ENCODE measurements at places on chromosomes 13 and 19.

GRCh38 chr13:98544104-98544710, 32.7 kb downstream of the STK24 start:
- DNase-seq, result no peak

- peak; percentile 47 for DNase-seq
Measured at GRCh38 chr19:982567-983170, 1.5 kb upstream of the WDR18 start.

DNA sequence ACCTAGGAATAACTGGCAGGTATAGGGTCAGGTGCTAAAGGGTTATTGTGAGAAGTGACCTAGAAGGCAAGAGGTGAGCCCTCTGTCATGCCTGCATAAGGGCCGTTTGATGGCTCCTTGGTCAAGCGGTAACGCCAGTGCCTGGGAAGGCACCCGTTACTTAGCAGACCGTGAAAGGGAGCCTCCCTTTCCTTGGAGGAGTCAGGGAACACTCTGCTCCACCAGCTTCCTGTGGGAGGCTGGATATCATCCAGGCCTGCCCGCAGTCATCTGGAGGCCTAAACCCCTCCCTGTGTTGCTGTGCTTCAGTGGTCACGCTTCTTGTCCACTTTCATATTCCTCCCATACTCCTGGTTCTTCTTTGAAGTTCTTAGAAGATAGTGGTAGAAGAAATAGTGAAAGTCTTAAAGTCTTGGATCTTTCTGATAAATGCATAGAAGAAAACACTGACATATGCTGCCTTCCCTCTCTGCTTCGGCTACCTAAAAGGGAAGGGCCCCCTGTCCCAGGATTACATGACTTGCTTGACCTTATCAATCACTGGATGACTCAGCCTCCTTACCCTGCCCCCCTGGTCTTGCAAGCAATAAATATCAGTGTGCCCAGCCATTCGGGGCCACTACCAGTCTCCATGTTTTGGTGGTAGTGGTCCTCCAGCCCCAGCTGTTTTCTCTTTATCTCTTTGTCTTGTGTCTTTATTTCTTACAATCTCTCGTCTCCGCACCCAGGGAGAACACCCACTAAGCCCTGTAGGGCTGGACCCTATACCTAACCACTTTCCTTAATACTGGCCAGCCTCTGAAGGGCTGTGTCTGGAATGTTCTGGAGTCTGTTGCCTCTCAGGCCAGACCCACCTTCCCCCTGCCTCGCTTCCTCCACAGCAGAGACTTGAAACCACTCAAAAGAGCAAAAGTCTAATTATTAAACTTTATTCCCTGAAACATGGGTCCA, 16.1 kb upstream of the ABCC4 start:
- peak; percentile 33 for DNase-seq

GRCh38 chr13:98997738-98998641, 20.1 kb upstream of the DOCK9 start:
- peak; percentile 38 for DNase-seq

DNA sequence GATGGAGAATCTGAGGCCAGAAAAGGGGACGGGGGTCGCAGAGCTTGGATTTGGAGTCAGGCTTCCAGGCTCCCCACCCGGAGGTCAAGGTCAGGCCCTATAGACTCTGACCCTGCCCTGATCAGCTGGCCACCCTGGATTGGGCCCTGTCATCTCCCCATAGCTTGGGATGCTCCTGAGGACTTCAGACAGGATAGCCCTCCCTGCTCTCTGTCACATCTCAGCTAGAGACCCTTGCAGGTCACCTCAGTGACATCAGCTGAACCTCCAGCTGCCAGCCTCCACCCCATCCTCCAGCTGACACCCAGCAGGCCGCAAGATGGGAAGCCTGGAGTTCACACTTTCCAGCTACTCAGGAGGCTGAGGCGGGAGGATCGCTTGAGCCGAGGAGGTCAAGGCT, 2.8 kb upstream of the TPM4 start:
- DNase-seq, result no peak

- DNase-seq, result no peak
Measured at GRCh38 chr19:1483979-1484428, 5.0 kb upstream of the C19orf25 start.

- DNase-seq, result peak; percentile 86
Measured at GRCh38 chr13:23427342-23427843, 6.1 kb downstream of the SACS start.

Data from astrocyte of the spinal cord (primary cell).